ENCODE measurements at places on chromosomes 7 and 10. TPM values are rescaled to one million over a fixed set of nuclear protein-coding genes. Genes with fewer than 3 reads are reported as not detected.

Gene CRHR2
- total RNA-seq, result 0.95 TPM

Gene ITPRID1
- not detected for total RNA-seq

Gene MEOX2
- total RNA-seq, result 48.3 TPM

Gene CPN1
- total RNA-seq, result not detected

Gene ASIC3
- 2.2 TPM for total RNA-seq

GRCh38 chr7:51471981-51472296 is 155.3 kb upstream of the COBL start:
- no peak for DNase-seq

- no peak for DNase-seq
Measured at GRCh38 chr10:128606055-128606454, 479.8 kb upstream of the MKI67 start.

GRCh38 chr10:73859428-73859783 is 14.9 kb downstream of the CAMK2G start:
- DNase-seq, result no peak
